Stromal cell of bone marrow (primary cell): ENCODE measurements at places on chromosomes 16 and 17.

DNA sequence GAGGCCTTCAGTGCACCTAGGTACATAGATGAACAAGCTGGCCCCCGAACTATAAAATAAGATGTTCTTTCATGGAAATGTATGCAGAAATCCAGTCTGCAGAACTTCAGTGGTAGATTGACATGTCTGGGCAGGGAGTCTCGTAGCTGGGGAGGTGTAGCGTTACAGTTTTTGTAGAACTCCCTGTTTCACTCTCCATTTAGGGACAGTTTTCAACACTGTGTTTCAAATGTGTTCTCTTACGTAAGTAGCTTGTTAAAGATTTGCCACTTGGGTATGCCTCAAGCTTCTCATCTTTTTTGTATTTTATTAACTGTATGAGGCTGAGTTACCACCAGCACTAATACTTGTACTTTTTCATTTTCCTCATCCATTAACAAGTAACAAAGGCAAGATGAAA is 46.6 kb downstream of the PLD6 start:
- no peak for DNase-seq

GRCh38 chr16:49800876-49801275 is 55.0 kb downstream of the ZNF423 start:
- no peak for DNase-seq

DNA sequence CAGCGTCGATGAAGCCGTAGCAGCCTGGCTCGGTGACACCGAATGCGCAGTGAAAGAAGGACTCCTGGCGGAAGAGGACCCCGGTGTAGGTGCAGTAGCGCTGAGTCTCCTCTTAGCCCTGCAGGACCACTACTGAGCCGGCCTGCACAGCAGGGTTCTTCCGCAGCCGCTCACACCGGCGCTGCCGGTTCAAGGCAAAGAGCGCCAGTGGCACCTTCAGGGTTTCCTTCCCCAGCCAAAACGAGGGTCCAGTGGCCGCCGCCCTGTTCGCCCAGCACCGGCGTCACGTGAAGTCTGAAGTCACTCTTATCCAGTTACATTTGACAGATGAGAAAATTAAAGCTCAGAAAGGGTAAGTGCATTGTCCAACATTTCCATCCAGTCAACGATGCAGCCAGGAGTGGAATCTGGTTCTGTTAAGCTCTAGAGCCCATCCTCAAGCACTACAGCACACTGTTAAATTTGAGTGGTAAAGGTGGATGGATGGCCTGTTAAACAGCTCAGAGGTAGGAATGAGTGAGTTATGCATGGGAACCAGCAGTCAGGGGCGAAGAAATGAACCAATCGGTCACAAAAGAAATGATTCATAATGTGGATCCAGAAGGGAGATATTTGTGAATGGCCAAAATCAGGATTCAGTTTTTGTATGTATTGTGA is 50.2 kb upstream of the SMIM36 start:
- DNase-seq: no peak

DNA sequence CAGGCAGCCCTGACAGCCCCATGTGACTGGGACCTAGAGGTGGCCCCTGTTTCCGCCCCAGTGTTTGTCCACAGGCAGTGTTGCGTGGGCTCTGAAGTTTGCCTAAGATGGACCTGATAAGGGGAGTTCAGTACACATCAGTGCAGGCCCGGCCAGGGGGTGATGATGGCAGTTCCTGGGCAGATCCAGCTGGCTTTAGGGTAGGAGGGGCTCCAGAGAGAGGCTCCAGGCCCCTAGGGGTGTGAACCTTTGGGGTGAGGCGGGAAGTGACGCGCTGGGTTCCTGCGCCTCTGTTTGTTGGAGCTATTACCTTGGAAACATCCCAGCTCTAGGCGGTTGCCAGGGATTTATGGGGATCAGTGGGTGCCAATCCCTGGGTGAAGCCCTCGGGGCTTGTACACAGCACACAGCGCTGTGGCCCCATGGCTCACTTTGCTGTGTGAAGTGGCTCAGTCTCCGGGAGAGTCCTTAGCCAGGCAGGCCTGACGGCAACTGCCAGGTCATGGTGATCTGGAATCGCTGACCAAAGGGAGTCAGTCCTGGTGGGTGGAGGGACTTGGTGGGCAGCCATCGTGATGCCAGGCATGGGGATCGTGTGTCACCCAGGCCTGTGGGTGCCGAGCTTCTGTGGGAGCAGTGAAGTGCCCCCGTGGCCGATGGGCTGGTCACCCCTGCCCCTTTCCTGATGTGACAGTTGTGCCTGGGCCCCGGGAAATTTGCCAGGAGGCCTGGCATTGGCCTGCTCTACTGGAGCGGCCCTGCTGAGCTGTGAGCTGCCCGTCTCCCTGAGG is 146.1 kb downstream of the SEC14L1 start:
- peak; percentile 25 for DNase-seq

GRCh38 chr17:83138820-83139219 is 59.4 kb downstream of the METRNL start:
- no peak for DNase-seq

- DNase-seq: no peak
Observed at GRCh38 chr17:79372470-79373238, 238.2 kb downstream of the RBFOX3 start.

DNA sequence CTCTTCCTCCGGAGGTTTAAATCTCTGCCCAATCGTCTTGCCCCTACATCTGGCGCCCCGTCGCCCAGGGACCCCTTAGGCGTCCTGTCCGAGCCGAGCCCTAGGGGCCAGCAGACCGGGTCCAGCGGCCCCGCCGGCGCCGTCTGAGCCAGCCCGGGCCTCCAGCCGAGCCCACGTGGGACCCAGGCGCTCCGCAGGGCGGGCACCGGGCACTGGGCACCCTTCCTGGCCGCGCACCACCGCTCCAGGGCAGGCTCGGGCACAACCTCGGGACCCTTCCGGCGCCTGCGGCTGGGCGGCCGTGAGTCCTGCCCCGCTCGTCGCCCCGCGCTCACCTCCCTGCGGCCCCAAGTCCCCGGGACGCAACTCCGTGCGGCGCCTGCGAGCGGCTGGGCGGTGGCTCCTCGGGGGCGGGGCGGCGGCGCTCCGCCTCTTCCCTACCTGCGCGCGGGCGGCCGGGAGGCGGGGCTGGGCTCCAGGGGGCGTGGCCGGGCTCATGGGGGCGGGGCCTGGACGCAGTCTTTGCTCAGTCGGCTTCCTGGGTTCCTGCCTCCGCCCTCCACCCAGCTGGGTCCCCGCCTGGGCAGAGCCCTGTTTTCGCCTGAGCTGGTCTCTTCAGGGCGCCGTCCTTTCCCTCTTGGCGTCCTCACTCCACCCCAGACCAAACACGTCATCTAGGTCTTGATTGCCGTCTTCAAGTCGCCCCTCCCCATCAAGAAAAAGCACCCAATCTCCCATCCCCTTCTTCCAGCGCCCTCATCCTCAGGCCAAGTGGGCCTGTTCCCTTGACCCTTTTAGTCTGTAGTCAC is at the start of gene RHBDF2:
Gene RHBDF2 (minus strand): TSS at position 406 of the 809 bp plus-strand sequence. CDS start 19,899 bp downstream, outside the sequence.
- peak; percentile 37 for DNase-seq

GRCh38 chr17:21388066-21388465 is 11.9 kb downstream of the KCNJ12 start:
- DNase-seq: no peak

DNA sequence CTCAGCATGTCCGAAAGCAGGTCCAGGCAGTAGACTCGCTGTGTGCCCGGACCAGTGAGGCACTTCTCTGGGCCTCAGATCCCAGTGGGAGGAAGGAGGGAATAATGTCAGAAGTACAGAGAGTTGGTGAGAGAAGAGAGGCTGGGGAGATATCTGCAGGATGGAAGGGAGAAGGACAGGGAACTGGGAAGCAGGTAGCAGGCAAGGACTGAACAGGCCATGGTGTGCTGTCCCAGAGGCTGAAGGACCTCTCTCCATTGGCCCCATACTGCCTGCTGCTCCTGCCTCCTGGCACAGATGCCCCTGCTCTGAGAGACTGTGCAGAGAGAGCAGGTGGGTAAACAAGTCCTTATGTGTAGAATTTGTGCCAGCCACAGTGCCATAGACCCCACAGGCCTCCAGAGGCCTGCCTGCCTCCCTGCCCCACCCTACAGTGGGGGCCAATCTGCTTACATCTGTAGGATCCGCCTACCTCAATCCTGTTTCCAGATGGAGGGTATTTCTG is 34.2 kb upstream of the CRHR1 start:
- DNase-seq: no peak

GRCh38 chr17:78844301-78845005 is 3.8 kb upstream of the USP36 start:
- no peak for DNase-seq

GRCh38 chr17:7888184-7888920 is at the start of gene CHD3:
Gene CHD3, plus strand, starts transcription at chr17:7888789. Its CDS starts 212 bp downstream, at chr17:7889001.
- no peak for DNase-seq

DNA sequence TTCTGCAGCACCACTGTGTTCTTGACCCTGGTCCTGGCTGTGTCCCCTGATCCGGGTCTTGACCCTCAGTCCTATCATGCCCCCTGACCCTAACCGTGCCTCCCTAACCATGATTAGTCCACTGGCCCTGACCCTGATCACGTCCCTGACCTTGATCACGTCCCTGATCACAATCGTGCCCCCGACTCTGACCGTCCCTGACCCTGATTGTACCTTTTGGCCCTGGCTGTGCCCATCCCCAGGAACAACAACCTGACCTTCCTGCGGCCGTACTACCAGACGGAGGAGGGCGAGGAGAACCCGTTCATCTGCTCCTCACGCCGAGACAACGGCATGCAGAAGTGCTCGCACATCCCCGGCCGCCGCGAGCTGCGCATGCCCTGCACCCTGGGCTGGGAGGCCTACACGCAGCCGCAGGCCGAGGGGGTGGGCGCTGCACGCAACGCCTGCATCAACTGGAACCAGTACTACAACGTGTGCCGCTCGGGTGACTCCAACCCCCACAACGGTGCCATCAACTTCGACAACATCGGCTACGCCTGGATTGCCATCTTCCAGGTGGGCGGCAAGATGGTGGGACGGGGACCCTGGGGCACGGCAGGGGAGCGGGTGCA is 24.9 kb downstream of the TPSG1 start:
- DNase-seq: no peak

GRCh38 chr16:80466024-80466987 is 74.5 kb upstream of the DYNLRB2 start:
- peak; percentile 38 for DNase-seq

GRCh38 chr16:79792664-79793351 is 192.3 kb upstream of the MAF start:
- DNase-seq: no peak

DNA sequence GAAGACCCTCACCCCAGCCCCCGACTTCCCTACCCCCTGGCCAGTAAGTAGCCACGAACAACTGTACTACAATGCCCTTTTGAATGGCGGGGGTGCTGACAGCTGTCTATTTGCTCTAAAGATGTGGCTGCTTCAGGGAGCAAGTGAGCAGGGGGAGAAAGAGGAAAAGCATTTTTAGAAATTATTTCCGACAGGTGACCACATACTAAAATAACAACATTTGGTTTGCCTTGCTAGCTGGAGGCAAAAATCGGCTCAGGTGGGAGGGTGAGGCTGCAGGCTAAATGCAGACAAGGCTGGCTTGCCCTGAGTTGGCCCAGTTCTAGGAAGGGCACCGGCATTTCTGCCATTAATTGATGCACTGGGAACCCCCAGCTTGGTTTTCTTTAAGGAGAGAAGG is 188.5 kb downstream of the XYLT1 start:
- DNase-seq: no peak

DNA sequence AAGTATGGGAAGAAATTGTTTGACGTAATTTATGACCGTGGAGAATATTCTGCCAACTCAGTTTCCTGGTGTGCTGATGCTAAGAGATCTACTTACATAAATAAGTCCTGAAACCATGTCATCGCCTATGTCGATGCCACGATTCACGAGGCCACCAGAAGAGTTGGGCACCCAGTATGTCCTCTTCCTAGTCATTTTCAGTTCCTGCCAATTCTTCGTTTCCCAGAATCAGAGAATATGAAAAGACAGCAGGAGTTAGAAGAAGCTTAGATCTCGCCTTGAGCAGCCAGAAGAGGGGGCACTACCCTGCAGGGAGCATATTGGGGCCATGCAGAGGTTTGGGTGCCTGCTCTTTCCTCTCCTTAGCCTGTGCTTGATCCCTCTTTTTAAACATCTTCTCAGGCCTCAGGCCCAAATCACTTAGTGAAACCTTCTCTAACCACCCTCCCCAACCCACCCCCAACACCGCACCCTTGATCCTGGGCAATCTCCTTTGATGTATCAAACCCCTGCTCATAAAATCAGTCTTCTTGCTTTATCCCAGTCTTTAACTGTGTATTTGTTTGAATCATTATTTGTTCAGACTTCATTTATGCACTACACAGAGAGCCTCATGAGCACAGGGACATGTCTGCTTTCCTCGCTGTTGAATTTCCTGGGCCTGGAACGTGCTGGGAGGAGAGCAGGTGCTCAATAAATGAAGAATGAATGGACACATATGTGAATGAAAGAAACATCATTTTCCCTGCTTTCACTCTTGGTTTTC is 12.2 kb upstream of the LONP2 start:
- DNase-seq: peak; percentile 36
